ENCODE measurements at places on chromosomes 7 and 10. TPM values are rescaled to one million over a fixed set of nuclear protein-coding genes. Genes with fewer than 3 reads are reported as not detected.

- no peak overlapping the region for H3K4me3 ChIP-seq
- no peaks in the 10 kb centered on the region for H3K27me3 ChIP-seq
- DNase-seq, result no peak
- no peaks in the 10 kb centered on the region for H3K4me1 ChIP-seq
- H3K27ac ChIP-seq, result no peak overlapping the region
- H3K36me3 ChIP-seq, result no peaks in the 10 kb centered on the region
Measured at GRCh38 chr7:83504330-83504729, 144.6 kb downstream of the SEMA3E start.

DNA sequence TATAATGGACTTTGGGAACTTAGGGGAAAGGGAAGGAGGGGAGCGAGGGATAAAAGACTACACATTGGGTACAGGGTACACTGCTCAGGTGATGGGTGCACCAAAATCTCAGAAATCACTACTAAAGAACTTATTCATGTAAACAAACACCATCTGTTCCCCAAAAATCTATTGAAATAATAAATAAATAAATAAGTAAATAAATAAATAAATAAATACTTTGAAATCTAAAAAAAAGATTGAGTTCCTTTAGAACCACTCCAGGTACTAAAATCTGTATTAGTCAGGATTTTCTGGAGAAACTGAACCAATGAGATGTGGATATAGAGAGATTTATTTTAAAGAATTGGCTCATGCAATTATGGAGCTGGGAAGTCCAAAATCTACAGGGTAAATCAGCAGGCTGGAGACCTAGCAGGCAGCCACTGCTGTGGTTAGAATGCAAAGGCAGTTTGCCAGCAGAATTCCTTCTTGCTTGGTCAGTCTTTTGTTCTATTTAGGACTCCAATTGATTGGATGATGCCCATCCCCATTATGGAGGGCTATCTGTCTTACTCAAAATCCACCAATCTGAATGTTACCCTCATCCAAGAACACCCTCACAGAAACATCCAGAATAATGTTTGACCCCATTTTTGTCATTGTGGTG is 8.9 kb downstream of the IGFBP1 start:
- H3K27me3 ChIP-seq, result no peaks in the 10 kb centered on the region
- H3K4me3 ChIP-seq, result no peak overlapping the region
- H3K27ac ChIP-seq, result no peak overlapping the region
- H3K4me1 ChIP-seq, result no peaks in the 10 kb centered on the region
- no peaks in the 10 kb centered on the region for H3K36me3 ChIP-seq

The NCF1 gene
- total RNA-seq, result 6.4 TPM

The STRIP2 gene
- total RNA-seq, result 0.40 TPM
